Dermis blood vessel endothelial cell (primary cell): ENCODE measurements at places on chromosomes 1 and 21. TPM values are rescaled to one million over a fixed set of nuclear protein-coding genes. Genes with fewer than 3 reads are reported as not detected.

C1orf115 gene
- 124 and 125 TPM in 2 replicates for total RNA-seq

OR10Z1 gene
- not detected in 2 replicates for total RNA-seq

KIF2C gene
- 11.7 and 45.5 TPM in 2 replicates for total RNA-seq

HSPB7 gene
- not detected in 2 replicates for total RNA-seq

IQCC gene
- total RNA-seq: 1.0 and 1.2 TPM in 2 replicates

CADM3 gene
- under 0.01 and 0.09 TPM in 2 replicates for total RNA-seq

PDPN gene
- total RNA-seq: 65.0 and 88.5 TPM in 2 replicates

RSBN1 gene
- 18.1 and 18.4 TPM in 2 replicates for total RNA-seq

RHEX gene
- total RNA-seq: not detected in 2 replicates

DAB1 gene
- total RNA-seq: not detected in 2 replicates
